ENCODE measurements at places on chromosomes 12 and 14.

GRCh38 chr14:89406941-89407340 lies 10.1 kb downstream of the FOXN3 start:
- DNase-seq, result no peak

GRCh38 chr12:7114851-7115250 lies 5.8 kb upstream of the C1RL start:
- no peak for DNase-seq

DNA sequence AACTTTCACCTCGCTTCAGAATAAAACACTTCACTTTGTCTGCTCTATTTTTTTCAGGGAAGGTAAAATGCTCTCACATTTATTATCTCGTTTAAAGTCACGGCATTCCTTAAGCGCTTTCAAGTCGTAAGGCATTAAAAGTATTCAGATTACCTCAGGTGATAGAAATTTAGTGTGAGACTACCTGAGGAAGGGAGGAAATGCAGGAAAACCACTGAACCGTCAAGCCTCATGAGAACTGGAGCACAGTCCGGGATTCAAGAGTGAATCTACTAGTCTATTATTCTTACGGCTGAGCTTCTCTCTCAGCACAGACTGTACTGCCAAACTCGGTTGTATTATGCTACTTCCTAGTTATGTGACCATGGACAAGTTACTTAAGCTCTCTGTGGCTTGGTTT lies 8.3 kb upstream of the PPFIBP1 start:
- DNase-seq, result no peak

- no peak for DNase-seq
Measured at GRCh38 chr12:124893792-124894516, 20.5 kb downstream of the UBC start.

GRCh38 chr14:101620821-101621785 lies 59.8 kb downstream of the DIO3 start:
- DNase-seq, result no peak

- DNase-seq, result no peak
Measured at GRCh38 chr12:92810370-92810769, 107.6 kb downstream of the PLEKHG7 start.

DNA sequence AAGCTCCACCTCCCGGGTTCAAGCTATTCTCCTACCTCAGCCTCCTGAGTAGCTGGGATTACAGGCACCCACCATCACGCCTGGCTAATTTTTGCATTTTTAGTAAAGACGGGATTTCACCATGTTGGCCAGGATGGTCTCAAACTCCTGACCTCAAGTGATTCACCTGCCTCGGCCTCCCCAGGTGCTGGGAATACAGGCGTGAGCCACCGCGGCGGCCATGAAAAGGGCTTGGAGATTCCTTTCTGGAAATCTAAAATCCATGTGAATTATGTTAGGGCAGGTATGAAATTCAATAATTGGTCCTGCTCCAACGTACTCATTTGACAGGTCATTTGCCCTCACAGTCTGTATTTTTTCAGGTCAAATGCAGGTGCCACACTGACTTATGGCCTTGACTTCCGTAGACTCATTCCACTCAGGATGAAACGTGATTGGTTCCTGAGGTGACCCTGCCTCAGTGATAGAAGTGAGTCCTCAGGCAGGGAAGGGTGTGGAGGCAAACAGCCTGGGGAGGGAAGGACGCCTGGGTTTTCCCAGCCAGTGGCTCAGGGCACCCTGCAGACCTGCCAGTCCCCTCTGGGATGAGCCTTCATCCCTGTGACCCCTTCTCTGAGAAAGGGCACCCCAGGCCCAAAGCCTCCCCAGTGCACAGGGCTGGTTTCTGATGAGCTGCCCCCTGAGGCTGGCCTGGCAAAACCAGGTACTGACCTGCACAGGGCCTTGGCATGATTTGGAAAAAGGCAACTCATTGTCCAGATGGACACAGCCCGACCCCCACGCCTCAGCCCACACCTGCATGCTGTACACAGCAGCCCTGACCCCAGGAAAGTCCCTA lies 48.7 kb downstream of the PSMA6 start:
- no peak for DNase-seq

DNA sequence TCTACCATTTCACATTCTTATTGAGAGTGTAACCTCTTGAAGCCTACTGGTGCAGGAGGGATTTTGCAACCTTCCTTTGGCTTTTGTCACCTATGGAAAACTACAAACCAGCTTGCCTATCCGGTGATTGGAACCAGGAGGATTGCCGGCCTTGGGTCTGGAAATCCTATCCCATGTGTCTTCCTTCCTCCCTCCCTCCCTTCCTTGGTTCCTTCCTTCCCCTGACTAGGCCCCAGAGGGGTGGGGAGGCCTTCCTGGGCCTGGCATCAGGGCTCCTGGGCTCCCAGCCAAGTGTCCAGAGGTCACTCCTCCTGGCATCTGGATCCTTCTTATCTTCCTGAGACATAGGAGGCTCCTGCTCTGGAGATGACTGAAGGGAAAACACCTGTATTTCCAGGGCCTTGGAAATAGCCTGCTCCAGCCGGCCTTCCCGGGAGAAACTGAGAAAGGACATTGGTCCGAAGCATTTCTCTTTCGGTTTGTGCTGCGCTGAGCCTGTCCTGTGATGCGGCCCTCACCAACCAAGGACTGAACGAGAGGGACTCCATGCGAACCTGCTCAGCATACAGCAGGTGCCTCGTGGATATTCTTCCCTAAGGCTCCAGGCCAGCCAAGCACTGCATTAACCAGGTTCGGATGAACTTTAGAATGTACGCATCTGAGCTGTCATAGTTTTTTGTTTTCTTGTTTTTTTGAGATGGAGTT lies 43.4 kb downstream of the PSMA6 start:
- no peak for DNase-seq

DNA sequence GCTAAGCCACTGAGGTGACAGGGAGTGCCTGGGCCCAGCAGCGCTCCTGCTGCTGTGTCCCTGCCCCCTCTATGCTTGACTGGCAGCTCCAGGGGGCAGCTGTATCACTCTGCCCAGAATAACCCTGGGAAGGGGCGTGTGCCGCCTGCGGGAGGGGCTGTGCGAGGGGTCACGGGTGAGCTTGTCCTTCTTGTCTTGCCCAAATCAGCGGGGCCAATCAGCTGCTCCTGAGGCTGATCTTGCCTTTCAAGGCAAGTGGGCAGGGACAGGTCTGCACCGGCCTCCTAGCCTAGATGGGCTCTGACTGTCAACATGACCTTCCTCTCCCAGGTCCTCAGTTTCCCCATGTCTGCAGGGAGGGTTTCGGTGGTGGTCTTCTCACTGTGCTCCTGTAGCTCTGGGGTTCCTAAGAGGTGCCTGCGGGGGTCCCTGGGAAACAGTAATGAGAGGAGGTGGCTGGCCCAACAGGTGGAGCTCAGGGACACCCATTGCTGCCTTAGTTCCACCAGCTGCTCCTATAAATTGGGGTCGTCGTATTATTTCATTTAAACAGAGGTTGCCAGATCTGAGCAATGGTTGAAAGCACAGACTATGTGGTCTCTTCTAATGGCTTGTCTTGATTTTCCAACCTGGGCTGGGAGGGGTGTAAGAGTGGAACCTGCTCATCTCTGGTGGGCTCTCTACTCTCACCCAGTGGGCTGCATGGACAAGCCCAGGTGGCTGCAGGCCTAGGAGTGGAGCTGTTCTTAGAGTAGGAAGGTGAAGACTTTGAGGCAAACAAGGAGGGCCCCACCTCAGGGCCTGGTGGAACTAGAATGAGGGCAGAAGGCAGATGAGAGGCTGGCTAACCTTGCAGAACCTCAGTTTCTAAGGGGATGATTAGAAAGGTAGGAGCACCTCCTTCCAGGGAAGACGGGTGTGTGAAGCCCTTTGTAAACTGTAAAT lies 11.7 kb downstream of the RTL1 start:
- DNase-seq, result no peak

DNA sequence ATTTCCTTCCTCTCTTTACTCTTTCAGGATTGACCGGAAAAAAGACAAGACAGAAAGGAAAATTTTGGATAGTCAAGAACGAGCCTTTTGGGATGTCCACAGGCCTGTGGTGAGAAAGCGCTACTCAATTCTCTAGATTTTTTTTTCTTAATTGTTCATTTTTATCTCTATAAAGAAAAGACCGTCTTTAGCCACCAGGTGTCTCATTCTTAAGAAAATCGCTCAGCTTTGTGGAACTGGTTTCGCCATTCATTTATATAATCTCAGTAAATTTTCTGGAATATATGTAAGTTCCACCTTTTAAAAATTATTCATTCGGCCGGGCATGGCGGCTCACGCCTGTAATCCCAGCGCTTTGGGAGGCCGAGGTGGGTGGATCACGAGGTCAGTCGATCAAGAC lies 421.1 kb downstream of the DPF3 start:
- no peak for DNase-seq

GRCh38 chr14:37329189-37330001 lies 131.7 kb downstream of the MIPOL1 start:
- DNase-seq, result no peak

GRCh38 chr14:103641161-103641560 lies 12.2 kb downstream of the KLC1 start:
- no peak for DNase-seq

DNA sequence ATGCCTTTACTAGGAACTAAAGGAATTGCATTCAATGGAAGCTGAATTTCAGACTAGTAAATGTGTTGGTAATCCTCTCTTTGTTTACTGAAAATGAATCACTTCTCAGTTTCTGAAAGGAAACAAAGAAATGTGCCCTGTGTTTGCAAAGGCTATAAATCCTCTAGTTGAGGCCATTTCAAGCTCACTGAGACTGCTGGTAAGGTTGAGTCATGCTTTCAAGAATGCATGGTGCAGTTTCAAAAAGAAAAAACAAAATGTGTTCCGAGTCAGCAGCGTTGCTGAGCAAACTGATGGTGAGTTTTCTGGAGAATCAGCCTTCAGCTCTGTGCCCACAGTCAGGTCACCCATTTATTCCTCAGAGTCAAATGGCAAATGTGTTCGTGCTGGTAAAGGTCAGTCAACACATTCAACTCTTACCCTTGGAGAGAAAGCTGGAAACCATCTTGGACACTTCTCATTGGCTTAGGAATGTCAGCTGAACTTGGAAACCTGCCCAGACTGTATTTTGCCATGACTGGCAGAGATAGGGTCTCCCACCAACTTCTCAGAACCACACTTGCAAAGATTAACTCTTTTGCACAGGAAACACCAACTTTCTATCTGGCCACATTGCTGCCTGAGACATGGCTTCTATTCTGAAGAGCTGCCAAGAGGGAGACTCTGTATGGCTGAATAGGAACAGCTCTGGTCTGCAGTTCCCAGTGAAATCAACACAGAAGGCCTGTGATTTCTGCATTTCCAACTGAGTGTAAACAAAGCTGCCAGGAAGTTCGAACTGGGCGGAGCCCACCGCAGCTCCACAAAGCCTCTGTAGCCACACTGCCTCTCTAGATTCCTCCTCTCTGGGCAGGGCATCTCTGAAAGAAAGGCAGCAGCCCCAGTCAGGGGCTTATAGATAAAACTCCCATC lies 484.4 kb downstream of the ATP23 start:
- DNase-seq, result peak; percentile 0

- no peak for DNase-seq
Measured at GRCh38 chr12:18782827-18783226, 44.9 kb downstream of the CAPZA3 start.

DNA sequence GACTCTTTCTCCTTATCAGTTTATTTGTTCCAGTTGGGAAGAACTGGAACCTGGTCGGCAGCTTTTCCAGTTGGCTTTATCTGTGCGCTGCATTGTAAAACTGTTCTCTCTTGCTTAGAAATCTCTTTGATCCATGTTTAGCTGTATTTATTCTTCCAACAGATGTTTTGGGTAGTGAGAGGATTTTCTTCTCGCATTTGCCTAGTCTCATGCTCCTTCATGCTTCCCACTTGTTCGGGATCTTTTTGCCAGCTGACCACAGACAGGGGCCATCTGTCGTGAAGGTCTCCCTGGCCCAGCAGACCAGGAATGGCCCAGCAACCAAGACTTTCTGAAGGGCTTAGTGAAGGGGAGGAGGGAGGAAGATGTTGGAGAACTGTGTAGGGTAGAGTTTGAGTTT lies 21.6 kb downstream of the NTF3 start:
- DNase-seq, result no peak

DNA sequence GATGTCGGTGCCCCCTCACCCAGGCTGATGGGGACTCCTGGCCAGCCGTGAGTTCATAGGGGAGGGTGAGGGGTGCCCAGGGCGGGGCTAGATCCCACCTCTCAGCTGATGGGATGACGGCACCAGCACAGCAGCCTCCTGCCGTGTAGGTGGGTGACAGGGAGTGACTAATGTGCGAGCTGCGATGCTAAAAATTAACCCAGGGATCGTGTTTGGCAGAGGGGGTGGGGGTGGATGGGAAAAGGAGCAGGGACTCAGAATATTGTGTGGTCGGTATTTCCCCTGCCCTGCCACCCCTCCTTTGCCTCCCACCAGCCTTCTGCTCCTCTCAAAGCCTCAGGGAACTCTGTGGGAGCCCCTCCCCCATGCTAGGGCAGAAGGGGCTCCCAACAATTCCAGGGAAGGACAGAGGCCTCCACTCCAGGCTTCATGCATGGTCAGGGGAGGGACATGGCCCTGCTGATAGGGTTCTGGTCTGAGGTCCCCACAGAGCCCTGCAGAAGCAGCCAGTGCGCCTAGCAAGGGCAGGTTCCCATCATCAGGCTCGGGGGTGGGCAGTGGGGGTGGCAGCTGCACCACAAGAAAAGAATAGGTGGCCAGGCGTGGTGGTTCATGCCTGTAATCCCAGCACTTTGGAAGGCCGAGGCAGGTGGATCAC lies 12.5 kb downstream of the TAMALIN start:
- DNase-seq, result peak; percentile 80

DNA sequence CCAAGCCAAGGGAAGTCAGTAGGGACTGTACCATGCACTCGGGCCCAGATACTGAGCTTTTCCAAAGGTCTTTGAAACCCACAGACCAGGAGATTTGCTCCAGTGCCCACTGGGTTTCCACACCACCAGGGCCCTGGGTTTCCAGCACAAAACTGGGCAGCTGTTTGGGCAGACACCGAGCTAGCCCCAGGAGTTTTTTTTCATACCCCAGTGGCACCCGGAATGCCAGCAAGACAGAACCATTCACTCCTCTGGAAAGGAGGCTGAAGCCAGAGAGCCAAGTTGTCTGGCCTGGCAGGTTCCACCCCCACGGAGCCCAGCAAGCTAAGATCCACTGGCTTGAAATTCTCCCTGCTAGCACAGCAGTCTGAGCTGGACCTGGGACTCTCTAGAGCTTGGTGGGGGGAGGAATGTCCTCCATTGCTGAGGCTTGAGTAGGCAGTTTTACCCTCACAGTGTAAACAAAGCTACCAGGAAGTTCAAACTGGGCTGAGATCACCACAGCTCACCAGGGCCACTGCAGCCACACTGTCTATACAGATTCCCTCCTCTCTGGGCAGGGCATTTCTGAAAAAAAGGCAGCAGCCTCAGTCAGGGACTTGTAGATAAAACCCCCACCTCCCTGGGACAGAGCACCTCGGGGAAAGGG lies 793.7 kb downstream of the RPS29 start:
- DNase-seq, result no peak
